ENCODE measurements at places on chromosomes 3 and 15.

- DNase-seq: no peak
Measured at GRCh38 chr3:124639406-124640237, 90.6 kb upstream of the UMPS start.

DNA sequence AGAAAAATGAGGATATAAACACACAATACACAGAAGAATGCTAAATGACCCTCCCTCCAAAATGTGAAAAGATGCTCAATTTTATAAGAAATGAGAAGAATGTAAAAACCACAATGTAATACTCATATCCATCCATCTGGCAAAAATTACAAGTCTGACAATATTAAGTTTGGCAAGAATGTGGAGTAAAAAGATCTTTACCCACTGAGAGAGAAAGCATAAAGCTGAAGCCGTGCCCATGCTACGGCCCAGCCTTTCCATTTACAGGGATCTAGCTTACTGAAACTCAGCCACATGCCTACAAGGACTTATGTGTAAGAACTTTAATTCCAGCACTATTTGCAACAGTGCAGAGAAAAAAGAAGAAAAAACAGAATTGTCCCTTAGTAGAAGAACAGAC is 42.9 kb downstream of the ATP13A3 start:
- DNase-seq: no peak

GRCh38 chr15:39172380-39173281 is 408.2 kb upstream of the THBS1 start:
- DNase-seq: no peak

DNA sequence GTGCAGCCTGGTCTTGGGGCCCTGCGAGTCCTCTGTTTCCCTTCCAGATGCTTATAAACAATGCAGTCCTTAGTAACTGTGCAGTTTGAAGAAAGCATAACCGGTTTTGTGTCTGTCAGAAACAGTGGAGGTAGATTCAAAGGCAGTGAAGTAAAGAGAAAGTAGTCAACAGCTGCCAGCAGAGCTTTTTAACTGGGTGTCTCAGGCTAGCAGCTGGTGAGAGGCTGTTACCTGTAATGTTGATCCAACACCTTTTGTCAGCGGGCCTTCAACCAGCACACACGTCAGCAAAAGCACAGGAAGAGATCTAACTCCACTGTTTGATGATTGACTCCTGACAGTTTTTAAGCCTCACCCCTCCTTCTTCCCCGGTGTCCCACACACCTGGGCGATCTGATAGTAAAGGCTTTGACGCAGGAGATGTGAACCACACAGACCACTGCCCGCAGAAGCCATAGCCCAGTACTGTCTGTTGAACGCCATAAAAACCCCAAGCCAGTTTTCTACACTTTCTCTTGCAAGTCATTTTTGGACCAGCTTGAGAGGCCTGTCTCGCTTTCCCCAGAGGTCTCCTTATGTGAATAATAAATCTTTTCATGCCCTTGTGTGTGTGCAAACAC is 178.0 kb downstream of the FMN1 start:
- no peak for DNase-seq

GRCh38 chr15:35822153-35822552 is 276.2 kb upstream of the DPH6 start:
- DNase-seq: no peak

DNA sequence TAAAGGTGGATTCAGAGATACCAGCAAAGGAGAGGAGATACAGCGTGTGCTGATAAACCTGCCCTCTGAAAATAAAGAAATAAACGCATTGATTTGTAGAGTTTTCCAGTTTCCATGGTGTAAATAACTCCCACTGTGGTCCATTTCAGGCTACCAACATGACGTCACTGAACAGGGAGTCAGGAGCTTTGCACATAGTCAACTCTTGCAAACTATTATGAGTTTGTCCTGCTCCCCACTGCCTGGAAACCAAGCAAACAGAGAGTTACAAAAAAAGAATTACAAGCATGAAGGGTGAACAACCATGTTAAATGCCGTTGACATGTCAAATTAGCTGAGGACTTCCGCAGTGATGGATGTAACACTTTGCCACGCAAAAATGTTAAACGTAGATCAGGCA is 70.4 kb upstream of the GATA2 start:
- no peak for DNase-seq

DNA sequence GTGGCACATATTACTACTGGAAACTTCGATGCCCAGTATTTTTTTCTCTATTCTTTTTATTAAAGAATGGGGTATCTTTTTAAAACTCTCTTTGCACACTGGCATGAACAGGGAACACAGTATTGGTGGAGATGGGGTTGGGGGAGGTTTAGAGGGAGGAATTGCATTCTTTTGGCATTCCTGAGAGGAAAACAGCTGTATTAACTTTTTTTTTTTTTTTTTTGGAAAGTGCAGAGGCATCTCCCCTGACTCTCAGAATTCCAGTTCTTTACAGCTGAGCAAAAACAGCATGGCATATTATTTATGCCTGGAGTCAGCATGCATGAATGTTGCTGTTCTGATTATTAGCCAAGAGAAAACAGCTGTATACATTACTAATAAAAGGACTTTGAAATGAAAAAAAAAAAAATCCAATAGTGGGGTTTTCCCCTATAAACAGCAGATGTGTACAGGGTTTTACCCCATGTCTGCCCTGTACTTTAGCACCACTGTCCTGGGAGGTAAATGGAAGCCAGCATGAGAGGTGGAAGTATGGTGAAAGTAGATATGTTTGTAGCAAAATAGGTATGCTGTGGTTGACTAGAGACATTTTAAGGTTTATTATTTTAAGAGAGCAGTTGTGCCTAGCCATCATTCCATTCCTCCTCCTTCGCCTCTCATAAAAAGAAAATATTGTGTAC is 132.2 kb downstream of the FNDC3B start:
- no peak for DNase-seq

GRCh38 chr3:24963762-24964625 is 464.1 kb upstream of the RARB start:
- DNase-seq: no peak

GRCh38 chr3:30522476-30522875 is 83.9 kb upstream of the TGFBR2 start:
- DNase-seq: no peak
